ENCODE measurements at places on chromosomes 16 and 17.

GRCh38 chr17:1942066-1942365, 83.1 kb downstream of the RTN4RL1 start:
- no peak for DNase-seq

- no peak for DNase-seq
These were observed 5.0 kb downstream of the TPSAB1 start for GRCh38 chr16:1245452-1246020.

DNA sequence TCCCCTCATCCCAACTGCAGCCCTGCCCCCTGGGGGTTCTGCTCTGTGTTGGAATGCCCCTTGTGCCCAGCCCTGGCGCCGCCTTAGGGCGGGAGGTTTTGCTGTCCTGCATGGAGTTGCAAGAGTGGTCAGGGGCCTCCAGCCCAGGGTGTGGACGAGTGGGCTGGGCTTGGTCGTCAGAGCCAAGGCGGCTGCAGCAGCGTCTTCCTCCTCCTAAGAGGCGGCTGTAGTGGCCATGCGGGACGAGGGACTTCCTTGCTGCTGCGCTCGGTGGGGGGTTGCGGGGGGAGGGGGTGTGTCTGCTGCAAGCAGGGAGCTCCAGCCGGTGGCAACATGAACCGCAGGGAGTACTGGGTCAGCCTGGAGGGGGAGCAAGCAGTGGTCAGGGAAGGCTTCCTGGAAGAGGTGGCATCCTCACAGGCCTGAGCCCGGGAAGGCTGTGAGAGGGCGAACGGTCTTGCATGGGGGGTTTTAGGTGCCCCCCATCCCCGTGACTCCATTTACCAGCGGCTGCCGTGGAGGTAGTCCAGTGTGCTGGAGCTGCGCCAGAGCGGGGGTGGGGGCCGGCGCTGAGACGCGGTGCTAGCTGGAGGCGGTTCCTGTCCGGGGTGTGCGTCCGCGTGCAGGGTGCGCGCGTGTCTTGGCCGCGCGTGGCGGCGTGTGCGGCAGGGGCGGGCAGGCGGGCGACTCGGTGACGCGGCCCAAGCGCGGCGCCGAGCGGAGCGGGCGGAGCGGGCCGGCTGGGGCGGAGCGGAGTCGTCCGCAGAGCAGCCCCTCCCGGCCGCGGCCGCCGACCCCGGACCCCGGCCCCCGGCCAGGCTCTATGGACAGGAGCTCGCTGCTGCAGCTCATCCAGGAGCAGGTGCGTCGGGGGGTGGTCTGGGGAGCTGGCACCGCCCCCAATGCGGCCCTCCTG, at the start of gene RHBDL1:
TSS of gene RHBDL1 (plus strand) at position 704 of the 916 bp plus-strand sequence. CDS start at position 824, 120 bp downstream.
- no peak for DNase-seq

DNA sequence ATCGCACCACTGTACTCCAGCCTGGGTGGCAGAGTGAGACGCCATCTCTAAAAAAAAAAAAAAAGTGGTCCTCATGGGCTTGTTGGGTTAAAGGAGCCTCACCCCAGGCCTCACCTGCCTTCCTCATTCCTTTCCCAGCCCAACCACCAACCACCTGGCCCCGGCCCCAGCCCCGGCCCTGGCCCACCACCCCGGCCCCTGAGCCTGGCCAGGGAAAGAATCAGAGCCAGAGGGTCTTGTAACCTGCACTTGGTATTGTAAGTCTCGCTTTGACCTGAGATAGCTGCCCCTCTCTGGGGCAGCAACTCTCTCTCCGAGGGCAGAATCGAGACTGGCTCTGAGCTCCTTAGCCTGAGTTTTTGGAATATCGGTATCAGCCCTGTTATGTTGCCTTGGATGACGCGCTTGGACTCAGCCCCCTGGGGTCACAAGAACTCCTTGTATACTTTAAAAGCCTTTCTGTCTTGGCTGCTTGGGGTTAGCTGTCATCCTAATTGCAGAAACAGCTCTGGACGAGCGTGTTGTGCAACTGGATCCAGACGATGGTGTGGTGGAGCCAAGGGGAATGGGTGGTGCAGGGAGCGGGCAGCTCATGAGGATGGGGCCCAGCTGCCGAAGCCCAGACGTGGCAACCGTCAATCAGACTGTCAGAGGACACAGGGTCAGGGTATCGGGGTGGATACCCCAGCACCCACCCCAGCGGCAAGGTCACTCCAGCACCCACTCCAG, 14.6 kb downstream of the SMTNL2 start:
- DNase-seq: no peak

DNA sequence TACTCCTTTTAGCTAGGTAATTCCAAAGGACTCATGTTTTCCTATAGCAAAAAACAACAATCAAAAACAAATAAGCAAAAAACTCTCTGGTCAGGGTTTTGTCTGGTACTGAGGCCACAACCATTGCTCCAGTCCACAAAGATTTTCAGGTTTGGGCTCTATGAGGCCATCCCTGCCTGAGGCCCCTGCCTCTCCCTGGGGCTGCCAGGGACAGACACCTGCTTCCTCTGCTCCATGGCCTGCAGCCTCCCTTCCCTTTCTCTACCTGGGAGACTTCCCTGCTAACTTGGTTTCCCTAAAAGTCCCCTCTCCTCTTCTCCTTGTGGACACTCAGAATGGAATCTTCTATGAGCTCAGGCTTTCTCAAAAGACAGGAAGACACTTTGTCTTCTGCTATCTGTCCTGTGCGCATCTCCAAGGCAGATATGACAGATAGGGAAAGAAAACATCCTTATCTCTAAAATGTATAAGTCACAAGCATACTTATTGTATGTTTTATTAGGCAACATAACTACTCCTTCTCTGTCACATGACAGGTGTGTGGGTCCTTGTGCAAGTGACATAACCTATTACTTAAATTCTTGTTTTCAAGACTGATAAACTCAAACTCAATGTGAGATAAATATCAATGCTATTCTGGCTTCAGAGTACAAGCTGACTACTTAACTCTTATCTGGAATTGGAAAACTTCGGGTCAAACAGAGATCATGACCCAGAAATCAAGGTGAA, 1.2 kb upstream of the ZDHHC1 start:
- no peak for DNase-seq

DNA sequence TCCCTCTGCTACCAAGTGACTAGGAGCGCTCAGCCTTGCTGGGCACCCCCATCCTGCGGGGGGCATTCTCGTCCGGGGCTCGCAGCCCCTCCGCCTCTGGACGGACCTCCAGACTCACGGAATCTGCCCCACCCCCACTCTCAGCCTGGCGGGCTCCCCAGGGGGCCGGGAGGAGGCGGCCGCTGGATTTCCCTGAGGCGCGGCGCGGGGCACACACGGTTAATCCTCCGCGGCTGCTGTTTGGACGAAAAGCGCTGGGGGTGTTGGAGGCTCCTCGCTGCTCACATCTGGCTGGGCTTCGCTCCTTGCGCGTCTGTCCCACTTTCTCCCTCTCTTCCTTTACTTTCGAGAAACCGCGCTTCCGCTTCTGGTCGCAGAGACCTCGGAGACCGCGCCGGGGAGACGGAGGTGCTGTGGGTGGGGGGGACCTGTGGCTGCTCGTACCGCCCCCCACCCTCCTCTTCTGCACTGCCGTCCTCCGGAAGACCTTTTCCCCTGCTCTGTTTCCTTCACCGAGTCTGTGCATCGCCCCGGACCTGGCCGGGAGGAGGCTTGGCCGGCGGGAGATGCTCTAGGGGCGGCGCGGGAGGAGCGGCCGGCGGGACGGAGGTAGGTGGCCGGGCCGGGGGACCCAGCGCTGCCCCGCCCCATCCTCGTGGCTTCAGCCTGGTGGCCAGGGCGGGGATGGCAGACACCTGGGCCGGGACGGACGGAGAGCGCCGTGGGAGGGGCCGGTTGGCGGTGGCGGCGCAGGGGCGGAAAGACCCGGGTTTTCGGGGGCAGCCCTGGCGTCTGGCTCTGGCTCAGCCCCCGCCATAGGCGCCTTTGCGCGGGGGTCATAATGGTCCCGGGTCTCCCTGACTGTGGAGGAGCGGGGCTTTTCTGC, at the start of gene C1QTNF1:
TSS of gene C1QTNF1 (plus strand) at position 284 of the 886 bp plus-strand sequence. CDS start 19,800 bp downstream, outside the sequence.
- DNase-seq: peak; percentile 29

- no peak for DNase-seq
These were observed 207.8 kb downstream of the SHISA9 start for GRCh38 chr16:13109171-13109570.

- DNase-seq: no peak
These were observed 36.0 kb upstream of the MLKL start for GRCh38 chr16:74736531-74737157.

DNA sequence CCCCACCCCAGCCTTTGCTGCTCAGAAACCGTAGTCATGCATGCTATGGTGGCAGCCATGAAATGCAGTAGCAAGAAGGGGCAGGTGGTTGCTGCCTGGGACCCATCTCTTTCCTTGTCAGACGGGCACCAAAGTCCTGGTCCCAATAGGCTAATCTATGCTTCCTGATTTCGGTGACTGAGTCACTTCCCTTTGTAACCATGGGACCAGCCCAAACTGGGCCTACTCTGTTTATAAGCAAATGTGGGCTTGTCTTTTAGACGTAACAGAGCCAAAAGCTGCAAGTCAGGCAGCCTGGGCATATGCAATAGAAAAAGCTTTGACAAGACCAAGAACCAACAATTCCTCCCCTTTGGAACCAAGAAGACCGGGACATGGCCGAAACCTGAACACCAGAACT, 99.1 kb upstream of the RBBP6 start:
- DNase-seq: no peak

DNA sequence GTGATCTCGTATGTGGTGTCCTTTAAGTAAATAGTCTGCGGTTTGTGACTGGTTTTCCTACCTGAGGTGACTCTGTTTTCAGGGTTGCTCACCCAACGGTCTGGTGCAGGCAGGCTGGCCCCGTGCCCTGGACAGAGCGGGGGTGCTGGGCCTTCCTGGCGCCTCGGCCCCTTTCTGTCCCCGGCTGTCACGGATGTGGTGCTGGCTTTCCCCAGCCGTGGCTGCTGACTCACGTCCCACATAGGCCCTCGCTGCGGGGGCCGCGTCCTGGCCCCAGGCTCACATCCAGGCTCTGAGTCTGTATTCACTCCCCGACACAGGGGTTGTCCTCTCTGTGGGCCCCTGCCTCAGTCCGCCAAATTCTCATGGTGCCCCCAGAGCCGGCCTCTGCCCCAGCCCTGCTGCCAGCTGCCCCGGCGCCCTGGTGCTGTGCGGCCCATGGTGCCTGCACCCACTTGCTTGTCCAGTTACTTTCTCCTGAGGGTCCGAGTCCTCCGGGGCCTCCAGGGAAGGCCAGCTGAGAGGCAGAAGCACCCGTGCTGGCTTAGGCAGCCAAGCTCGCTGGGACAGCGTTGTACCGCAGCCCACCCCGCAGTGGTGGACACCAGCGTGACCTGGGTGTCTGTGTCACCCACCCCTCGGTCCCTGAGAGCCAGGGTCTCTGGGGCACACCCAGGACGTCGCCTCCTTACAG, 5.9 kb downstream of the CHMP6 start:
- DNase-seq: no peak

GRCh38 chr17:48928876-48929811, 15.5 kb downstream of the SNF8 start:
- DNase-seq: no peak

DNA sequence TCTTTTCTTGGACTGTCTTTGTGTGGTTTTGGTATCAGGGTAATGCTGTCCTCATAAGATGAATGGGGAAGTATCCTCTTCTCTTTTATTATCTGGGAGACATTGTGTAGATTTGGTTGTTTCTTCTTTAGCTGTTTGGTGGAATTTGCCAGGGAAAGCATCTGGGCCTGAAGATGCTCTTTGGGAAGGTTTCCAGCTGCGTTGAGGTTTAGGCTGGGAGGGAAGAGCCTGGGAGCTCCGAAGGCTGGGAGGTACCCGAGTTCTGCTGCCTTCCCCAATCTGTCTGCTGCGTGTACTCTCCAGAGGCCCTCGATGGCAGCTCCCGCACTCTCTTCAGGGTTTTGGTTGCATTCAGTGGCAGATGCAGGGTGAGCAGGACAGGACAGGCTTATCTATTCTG, 25.6 kb upstream of the CRISPLD2 start:
- no peak for DNase-seq

- no peak for DNase-seq
These were observed 4.5 kb upstream of the GALK1 start for GRCh38 chr17:75769536-75769935.

DNA sequence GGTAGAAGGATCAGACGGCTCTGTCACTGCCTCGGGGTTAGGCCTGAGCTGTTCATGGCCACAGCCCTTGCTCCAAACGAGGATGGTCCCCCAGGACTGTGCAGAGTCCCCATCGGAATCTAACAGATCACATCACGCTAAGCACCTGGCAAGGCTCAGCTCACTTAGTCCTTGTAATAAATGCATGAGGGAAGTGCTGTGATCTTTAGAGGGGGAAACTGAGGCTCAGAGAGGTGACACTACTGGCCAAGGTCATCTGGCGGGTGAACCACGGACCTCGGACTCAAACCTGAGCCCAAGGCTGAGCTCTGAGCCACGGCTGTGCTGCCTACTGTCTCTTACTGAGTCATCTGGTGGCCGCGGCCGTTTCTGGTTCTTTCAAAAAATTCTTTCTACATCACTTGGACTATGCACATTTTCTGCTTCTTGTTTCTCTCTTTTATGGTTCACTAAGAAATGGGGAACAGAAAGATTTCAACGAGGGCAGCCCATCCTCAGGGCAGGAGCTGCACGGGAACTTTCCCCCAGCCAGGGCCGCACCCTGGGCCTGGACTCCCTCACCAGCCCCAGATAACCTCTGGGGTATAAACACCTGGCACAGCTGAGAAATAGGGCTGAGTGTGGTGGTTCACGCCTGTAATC, 55.6 kb downstream of the COTL1 start:
- DNase-seq: no peak

DNA sequence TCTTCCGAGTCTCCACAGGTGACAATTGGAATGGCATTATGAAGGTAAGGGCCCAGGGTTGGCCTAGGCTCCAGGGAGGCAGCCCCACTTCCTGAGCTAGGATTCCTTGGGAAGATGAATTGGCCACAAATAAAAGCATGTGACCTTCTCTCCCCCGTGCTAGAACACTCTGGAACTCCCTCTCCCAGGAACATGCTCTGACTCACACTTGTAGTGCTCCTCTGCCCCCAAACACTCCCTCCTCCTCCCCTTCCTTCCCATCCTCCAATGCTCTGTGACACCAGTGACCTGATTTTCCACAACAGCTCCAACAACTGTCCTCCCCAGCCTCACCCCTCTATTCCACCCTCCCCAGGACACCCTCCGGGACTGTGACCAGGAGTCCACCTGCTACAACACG, 16.4 kb upstream of the ABCC3 start:
- DNase-seq: no peak

DNA sequence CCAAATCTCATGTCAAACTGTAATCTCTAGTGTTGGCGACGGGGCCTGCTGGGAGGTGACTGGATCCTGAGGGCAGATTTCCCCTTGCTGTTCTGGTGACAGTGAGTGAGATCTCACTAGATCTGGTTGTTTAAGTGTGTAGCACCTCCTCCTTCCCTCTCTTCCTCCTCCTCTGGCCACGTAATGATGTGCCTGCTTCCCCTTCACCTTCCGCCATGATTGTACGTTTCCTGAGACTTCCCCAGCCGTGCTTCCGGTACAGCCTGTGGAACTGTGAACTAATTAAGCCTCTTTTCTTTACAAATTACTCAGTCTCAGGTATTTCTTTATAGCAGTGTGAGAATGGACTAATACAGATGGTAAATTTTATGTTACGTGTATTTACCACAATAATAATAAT, 49.2 kb downstream of the METTL16 start:
- DNase-seq: no peak

GRCh38 chr16:11401161-11402050, 56.1 kb downstream of the RMI2 start:
- DNase-seq: no peak
